ENCODE measurements at places on chromosomes 4 and X.

- DNase-seq = no peak
These were observed 146.3 kb upstream of the LEF1 start for GRCh38 chr4:108314900-108315589.

GRCh38 chr4:88613417-88613875 is 21.2 kb downstream of the HERC3 start:
- no peak for DNase-seq

DNA sequence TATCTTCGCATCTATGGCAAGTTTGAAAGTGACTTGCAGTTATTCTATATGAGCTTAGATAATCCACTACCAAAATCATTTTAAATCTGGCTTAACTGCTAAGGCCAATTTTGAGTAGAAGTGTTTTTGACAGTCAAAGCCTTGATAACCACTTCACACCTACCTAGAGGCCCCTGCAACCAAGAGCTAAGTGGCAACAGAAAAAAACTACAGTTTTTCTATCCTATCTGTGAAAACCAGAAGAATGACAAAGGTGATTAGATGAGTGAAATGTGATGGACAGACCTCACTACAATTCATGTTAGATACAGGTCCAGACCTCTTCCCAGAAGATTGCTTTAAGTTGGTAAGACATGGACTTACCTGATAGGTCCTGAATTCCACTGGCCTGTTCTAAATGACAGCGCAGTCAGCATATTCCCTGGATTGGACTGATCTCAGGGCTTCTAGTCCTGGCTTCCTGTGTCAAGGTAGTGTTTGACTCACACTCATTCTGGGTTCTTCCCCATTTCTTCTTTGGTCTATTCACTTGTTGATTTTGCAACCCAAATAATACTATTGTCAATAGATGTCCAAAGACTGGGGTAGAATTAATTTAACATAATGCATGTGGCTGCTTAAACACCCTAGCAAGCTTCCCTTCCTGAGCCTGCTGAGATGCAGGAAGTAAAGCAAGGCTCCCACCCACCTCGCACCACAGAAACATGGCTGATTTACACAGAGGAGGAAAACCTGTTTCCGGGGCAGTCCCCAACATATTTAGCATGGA is 65.1 kb downstream of the PPP3CA start:
- DNase-seq = no peak

GRCh38 chr4:15414551-15415091 is 13.2 kb upstream of the C1QTNF7 start:
- no peak for DNase-seq

- no peak for DNase-seq
These were observed 710.6 kb downstream of the TRAM1L1 start for GRCh38 chr4:116374815-116375214.
